ENCODE measurements at places on chromosomes 3 and 15. TPM values are rescaled to one million over a fixed set of nuclear protein-coding genes. Genes with fewer than 3 reads are reported as not detected.

DNA sequence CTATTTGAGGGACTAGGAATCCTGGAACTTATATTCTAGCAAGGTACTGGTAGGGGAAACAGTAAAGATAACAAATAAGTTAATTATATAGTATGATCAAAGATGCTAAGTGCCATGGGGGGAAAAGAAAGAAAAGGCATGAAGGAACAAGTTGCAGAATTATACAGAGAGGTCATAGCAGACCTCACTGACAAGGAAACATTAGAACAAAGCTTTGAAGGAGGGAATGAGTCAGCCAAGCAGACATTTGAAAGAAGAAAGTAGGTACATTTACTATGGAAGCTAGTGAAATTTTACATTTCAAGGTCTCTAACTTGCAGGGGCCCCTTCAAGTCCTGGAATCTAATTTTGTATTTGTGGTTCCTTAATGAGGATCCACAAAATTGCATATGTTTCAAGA, 57.2 kb upstream of the TIPARP start:
- DNase-seq, result no peak

DNA sequence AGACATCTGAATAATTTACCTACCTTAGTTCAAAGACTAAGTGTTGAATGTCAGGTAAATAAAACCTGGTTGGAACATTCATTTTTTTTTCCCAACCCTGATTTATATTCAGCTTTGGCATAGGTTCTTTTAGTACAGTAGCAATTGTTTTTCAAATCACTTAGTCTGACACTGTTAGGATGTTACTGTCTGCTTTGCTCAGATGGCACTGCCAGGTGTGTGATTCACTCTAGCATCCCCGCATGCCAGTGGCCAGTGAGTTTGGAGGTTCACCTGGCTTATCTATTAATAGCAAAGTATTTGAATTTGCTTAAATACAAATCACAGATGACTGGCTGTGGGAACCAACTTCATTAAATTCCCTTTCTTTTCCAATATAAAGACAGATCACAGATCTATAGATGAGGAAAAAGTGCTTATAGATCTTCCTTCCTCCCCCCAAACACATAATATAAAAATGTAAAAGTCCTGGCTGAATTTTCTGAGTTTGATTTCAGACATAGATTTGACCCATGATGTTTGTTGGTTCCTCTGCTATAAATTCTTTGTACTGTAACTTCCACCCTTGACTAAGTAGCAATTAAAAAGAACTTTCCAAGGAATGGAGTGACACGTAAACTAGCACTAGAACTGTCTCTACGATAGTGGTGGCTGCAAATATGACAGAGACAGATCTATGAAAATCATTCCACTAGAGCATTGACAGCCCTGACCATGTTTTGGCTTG, 3.9 kb downstream of the THBS1 start:
- DNase-seq, result no peak

DNA sequence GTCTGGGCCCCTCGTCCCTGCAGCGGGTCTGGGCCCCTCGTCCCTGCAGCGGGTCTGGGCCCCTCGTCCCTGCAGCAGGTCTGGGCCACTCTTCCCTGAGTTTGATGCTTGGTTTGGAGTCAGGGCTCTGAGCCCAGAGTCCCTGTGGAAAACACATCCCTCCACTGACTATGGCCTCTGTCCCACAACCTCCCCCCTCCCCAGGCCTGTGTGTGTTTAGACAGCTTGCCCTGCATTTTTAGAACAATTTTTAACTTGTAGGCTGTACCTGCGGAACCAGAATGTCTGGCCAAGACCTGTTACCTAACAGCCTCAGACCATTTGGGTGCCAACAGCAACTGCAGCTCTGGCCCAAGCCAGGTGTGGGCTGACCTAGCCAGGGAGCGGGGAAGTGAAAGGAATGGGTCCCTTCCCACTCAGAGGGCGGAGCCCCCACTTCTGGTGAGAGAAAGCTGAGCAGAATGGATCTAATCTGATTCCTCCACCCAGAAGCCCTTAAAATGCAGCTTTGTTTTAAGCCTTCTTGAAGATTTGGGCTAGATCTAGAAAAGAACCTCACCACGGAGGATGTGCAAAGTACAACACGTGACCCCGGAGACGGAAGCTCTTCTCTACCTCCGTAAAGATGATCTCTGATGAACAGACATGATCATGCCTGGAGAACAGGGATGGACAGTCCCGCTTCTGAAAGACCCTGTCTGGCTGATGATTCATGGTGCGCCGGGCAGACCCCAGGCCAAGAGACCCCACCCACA, 60.5 kb upstream of the TFRC start:
- no peak for DNase-seq

PLSCR1 gene
- 69.2 TPM for total RNA-seq

SERPINI1 gene
- 3.3 TPM for total RNA-seq
